Glomerular endothelial cell (primary cell): ENCODE measurements at places on chromosomes 7 and 10. TPM values are rescaled to one million over a fixed set of nuclear protein-coding genes. Genes with fewer than 3 reads are reported as not detected.

DNA sequence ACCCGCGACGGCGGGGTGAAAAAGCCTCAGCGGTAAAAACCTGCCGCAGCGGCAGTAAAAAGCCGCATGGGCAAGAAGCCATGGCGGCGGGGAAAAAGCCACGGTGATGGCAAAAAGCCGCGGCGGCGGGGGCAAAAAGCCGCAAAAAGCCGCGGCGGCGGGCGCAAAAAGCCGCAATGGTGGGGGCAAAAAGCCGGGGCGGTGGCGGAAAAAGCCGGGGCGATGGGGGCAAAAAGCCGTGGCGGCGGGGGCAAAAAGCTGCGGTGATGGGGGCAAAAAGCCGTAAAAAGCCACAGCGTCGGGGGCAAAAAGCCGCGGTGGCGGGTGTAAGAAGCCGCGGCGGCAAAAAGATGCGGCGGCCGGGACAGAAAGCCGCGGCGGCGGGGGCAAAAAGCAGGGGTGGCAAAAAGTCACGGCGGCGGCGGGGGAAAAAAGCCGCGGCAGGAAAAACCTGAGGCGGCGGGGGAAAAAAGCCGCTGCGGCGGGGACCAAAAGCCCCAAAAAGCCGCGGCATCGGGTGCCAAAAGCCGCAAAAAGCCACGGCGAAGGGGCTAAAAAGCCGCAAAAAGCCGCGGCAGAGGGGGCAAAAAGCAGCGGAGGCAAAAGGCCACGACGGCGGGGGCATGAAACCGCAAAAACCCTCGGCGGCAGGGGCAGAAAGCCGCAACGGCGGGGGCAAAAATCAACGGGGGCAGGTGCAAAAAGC, 488.5 kb downstream of the ZNF33B start:
- no peak for DNase-seq

Gene NUTM2E
- 0.19 and 0.23 TPM in 2 replicates for total RNA-seq

DNA sequence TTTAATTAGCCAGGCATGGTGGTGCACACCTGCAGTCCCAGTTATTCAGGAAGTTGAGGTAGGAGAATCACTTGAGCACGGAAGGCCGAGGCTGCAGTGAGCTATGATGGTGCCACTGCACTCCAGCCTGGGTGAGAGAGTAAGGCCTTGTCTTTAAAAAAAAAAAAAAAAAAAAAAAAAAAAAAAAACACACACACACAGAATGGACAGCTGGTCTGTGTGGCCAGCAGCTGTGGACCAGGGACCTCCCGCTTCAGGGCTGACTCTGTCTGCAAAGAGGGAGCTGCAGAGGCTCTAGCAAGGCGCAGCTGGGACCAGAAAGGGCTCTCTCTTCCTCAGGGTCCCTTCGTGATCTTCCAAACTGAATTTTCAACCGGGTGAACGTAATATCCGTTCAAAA, 53.6 kb upstream of the DNAAF5 start:
- no peak for DNase-seq

- DNase-seq, result no peak
These were observed 5.1 kb downstream of the AQP1 start for GRCh38 chr7:30916767-30917166.
